ENCODE measurements at places on chromosomes 7 and 10.
A peak's percentile ranks its signal among the peaks of the same experiment; 100 is the strongest.

DNA sequence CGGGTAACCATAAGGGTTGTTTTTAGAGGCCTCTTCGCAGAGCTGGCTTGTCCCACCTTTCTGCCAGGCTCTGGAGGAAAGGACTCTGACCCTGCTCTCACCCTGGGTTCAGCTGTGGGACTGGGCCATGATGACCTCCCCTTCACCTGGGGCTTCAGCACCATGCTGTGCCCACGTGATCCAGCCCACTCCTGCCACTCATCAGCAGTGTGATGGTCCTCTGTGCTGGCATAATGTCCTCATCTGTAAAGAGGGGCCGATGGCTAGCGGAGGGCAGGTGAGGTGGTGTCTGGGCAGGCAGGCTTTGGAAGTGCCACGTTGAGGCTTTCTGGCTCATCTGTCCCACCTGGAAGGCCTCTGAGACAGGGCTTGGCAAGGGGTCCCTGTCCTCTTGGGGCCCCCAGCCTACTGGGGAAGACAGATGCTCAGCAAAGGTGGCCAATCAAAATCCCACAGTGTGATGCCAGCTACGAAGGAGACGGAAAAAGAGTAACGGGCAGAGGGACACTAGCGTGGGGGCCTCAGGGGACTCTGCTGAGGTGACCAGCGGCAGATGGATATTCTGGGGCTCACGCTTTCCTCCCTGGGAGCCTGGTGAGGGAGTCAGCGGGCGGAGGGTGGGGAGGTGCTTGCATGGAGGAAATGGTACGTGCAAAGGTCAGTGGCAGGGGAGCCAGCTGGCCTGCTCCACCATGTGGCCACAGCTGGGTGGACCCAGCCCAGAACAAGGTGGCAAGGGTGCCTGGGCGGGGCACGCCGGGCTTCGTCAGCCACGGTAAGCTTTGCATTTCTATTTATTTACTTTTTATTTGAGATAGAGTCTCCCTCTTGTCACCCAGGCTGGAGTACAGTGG, 5.4 kb downstream of the LRWD1 start:
- no peak for DNase-seq

DNA sequence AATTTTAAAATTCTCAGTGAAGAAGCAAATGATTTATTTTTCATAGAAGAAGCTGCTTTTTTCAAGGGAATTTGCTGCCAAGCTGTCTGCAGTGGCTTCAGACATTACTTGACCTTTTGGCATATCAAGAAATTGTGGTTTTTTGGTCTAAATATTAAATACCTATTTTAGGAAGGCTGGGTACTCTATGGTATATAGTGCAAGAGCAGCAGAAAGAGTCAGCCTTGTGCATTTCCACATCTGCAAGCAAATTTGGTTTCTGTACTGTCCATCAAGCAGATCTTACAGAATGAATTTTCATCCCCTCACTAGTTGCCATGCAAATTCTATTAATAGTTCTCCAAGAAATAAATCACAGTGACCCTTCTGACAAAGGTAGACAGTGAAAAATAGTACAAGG, 222.0 kb downstream of the BICC1 start:
- DNase-seq = no peak

DNA sequence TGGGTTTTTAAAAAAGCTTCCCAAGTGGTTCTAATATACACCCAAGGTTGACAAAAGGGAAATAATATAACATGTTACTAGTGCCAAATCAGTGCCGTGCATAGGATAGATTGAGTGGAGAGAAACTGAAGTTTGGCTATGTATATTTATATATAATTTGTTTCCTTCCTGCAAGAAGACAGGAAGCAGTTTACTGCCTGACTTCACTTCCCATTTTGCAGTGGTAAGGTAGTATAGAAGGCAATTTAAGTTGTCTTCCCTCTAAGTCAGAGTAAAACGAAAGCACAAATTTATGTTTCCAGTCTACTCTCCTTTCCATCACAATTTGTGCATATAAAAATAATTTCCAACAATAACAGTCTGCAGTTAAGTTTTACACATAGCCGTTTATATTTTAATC, 3.4 kb upstream of the HYCC1 start:
- DNase-seq = no peak

GRCh38 chr10:79047875-79048638, 20.7 kb upstream of the ZMIZ1 start:
- DNase-seq = no peak

GRCh38 chr10:7432884-7433726, 22.3 kb upstream of the SFMBT2 start:
- no peak for DNase-seq

GRCh38 chr10:6171881-6172695, 30.6 kb upstream of the PFKFB3 start:
- peak; percentile 94 for DNase-seq

DNA sequence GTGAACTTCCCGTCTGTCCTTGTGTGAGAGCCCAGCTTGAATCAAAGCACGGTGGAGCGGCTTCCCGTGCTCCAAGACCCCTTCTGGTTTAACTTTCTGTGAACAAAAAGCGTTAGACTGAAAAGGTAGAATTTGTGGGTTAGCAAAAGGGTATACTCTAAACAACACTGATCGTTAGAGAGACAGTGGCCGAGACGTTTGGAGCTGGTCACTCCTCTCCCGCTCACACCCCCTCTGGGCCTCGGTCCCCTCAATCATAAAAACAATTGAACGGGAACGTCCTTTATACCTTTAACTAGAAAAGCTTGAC, 502 bp downstream of the PRKRIP1 start:
- no peak for DNase-seq

- DNase-seq = peak; percentile 41
Measured at GRCh38 chr10:62637249-62638061, 167.1 kb upstream of the ADO start.

DNA sequence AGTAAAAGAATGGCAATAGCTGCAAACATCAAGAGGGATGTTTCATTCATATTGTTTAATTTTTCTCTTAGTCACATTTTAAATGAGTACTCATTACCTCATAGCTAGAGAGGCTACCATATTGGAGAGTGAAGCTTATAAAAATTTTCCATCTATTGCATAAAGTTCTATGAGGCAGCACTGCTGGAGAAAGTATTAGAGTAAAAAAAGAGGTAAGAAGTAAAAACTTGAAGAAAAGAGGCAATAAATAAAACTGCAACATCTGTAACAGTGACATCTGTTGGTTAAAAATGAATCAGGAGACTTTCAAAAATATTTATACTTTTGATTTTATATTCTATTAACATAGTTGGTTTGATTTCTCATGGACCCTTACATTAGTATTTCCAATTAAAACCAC, 284.5 kb upstream of the SEMA3D start:
- DNase-seq = no peak

GRCh38 chr10:8712656-8713055, 658.2 kb downstream of the GATA3 start:
- no peak for DNase-seq

DNA sequence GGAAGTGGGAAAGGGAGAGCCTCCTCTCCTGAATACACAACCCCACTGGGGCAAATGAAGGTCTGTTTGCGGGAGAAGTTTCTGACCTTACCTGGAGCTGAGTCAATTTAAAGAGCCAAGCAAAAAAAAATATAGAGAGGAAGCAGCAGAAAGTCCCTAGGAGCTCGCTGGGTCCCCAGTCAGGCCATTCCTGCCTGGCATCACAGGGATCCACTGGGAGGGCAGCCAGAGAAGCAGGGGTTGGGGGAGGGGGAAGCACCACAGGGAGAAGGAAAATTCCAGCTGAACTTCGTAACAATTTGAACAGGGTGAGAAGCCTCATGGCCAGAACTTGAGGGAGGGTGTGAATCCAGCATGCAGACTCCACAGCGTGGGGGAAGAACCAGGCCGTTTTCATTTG, 298.7 kb downstream of the LRRTM3 start:
- DNase-seq = no peak

DNA sequence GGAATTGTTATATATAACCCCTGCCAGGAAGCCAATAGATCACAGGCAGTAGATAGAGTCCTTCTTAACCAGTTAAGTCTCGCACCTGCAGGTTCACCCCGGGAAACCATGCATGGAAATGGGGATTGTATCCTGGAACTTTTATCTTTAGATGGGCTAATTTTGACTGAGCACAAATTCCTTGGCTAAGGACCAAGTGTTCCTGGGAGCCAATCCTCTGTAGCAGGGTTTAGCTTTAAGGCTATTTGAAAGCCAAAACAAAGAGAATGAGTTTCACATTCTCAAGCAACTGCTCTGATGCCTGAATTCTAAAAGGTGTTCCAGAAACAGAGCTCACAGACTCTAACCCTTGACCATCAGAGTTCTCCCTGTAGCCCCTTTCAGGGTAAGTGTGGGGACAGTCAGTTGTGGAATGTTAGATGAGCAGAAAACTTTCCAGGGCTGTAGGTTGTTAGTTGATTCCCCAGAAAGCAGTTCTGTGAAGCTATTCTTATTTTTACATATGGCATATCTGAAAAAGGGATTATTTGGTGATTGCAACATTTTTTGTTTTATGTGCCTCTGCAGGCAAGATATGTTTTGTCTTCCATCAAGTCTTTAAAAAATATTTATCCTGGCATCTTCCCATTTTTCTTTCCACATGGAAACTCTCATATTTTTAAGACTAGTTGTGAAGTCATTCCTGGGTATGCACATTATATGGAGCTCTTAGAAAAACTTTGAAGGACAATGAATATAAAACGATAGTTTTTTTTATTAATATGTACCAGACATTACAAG, 16.2 kb upstream of the NPVF start:
- no peak for DNase-seq

GRCh38 chr7:76201732-76202665, at the start of gene SRRM3:
TSS of gene SRRM3 (plus strand) at chr7:76201896. CDS start at chr7:76235067, 33,171 bp downstream.
- DNase-seq = peak; percentile 61

DNA sequence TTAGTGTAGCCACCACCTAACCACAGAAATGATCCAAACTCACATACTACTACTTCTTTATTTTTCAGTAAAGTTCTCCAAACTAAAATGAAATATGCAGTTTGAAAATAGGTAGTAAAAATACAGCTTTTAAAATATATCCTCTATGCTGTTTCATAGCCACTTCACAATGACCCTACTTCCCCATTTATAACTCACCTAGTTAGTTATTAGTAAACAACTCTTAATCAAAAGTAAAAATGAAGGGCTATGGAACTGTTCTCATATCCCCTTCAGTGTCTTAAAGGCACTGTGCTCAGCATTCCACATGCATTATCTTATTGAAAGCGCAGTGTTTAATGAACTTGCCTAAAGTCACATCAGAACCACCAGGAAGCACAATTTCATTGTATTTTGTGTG, 43.5 kb downstream of the KMT2C start:
- DNase-seq = no peak

- no peak for DNase-seq
Measured at GRCh38 chr10:1416456-1417037, 320.8 kb downstream of the ADARB2 start.

DNA sequence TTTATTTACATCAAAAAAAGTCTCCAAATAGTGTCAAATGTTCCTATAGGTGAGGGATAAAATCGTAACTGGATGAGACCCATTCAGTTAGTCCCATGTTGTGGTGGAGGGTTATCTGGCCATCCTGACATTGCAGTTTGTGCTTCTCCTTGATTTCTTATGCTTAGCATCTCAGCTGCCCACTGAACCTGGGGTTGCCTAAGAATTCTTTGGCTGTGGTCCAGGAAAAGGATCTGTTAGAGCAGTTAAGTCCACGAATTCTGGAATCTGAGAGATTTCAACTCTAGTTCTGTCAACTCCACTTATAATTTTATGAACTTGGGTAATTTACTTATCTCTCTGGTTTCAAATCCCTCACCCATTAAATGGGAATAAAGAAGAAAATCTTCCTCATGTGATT, 1673.4 kb downstream of the REEP3 start:
- DNase-seq = no peak

- DNase-seq = no peak
Measured at GRCh38 chr7:44379366-44380188, 54.2 kb upstream of the CAMK2B start.
